Coronary artery (tissue), 2 donors: ENCODE measurements at places on chromosomes 6 and 20.

GRCh38 chr20:15220009-15220656 lies 882.7 kb upstream of the FLRT3 start:
- no peak for DNase-seq

- DNase-seq, result no peak
Measured at GRCh38 chr6:19501737-19502245, 335.4 kb upstream of the ID4 start.

DNA sequence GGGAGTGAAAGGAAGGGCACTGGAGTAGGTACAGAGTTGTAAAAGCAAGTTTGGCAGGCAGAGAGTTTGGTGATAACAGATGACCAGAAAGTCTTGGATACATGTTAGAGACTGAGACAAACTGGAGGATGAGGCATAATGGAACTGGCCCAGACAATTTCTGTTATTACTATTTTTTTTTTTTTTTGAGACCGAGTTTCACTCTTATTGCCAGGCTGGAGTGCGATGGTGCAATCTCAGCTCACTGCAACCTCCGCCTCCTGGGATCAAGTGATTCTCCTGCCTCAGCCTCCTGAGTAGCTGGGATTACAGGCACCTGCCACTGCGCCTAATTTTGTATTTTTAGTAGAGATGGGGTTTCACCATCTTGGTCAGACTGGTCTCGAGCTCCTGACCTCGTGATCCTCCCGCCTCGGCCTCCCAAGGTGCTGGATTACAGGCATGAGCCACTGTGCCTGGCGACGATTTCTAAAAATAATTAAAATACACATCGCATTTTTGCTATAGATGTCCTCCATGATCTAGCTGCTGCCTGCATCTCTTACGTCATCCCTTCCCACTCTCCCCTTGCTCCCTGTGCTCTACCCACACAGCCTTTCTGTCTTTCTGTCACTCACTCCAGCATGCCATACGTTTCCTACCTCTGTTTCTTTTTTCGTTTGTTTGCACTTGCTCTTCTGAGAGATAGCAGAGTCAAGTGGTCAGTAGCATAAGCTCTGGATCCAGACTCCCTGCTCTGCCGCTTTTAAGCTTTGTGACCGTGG lies 23.5 kb downstream of the MAPK14 start:
- DNase-seq, result no peak

DNA sequence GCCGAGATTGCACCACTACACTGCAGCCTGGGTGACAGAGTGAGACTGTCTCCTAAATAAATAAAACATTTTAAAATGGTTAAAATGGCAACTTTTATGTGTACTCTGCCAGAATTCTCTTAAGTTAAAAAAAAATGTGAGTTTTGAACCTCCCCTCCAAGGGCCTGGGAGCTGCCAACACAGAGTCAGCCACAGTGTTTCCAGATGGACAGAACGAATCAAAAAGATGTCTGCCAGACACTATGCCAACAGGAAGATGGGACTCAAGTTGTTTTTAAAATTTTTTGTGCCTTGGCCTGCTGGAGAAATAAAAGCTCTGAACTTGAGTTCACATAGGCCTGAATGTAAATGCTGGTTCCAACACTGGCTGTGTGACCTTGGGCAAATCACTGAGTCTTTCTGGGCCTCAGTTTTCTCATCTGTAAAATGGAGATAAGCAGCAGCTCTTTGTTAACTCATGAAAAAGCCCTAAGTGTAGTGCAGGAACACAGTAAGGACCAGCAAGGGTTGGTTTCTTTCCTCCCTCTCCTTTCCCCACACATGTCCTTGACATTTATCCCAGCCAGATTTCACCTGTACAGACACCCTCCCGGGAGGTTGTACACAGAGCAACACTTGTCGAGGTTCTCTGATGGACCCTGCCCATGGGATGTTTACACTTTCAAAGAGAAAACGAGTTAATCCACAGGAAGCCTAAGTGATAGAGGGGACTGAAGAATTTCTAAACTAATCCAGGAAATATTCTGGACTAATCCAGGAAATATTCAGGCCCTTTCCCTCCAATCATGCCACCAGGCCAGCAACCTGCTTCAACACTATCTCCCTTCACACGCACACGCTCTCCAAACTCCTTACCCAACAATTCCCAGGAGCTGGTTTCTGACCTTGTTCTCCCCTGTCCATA lies 35.0 kb downstream of the MRPL14 start:
- DNase-seq, result no peak

DNA sequence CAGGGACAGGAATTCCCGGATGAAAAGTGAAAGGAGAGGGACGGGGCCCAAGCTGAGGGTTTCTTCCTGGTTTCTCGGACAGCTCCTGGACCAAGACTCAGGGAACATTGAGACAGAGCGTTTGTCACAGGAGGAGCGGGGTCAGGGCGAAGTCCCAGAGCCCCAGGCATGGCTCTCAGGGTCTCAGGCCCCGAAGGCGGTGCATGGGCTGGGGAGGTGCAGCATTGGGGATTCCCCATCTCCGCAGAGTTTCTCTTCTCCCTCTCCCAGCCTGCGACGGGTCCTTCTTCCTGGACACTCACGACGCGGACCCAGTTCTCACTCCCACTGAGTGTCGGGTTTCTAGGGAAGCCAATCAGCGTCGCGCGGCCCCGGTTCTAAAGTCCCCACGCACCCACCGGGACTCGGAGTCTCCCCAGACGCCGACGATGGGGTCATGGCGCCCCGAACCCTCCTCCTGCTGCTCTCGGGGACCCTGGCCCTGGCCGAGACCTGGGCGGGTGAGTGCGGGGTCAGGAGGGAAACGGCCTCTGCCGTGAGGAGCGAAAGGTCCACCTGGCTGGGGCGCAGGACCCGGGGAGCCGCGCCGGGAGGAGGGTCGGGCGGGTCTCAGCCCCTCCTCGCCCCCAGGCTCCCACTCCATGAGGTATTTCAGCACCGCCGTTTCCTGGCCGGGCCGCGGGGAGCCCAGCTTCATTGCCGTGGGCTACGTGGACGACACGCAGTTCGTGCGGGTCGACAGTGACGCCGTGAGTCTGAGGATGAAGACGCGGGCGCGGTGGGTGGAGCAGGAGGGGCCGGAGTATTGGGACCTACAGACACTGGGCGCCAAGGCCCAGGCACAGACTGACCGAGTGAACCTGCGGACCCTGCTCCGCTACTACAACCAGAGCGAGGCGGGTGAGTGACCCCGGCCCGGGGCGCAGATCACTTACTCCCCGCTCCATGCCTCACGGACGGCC lies 54.6 kb upstream of the POLR1H start:
- DNase-seq, result no peak

DNA sequence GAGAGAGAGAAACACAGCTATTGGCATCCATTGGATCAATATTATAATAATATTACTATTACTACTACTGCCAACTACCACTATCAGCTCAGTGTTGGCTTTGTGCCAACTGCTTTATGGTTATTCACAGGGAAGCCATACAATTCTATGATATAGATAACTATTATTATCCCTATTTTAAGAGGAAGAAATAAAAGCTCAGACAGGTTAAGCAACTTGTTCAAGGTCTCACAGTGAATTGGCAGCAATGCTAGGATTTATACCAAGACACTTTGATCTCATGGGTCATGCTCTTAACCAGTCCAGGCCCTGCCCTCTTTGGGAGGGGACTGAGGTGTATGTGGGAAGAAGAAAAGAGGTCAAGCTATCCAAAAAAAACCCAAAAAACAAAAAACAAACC lies 82.0 kb upstream of the TRAF3IP2 start:
- DNase-seq, result no peak

DNA sequence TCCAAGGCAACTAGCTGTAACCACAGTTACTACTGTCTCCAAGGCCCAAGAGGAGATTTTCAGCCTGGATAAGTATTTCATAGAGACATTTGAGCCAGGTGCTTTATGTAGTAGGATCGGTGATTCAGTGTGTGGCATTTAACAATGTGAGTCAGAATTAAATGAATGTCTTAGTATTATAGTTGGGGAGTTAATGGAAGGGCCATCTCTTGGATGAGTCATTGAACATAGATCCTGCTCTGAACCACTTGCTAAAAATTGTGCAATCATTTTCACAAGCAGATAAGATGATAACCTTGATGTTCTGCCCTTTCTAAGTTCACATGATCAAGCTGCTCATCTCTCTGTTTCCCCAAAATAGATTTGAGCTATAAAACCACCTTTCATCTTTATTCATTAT lies 668.9 kb upstream of the CITED2 start:
- DNase-seq, result no peak

- no peak for DNase-seq
Measured at GRCh38 chr20:54680872-54681619, 205.7 kb downstream of the DOK5 start.

DNA sequence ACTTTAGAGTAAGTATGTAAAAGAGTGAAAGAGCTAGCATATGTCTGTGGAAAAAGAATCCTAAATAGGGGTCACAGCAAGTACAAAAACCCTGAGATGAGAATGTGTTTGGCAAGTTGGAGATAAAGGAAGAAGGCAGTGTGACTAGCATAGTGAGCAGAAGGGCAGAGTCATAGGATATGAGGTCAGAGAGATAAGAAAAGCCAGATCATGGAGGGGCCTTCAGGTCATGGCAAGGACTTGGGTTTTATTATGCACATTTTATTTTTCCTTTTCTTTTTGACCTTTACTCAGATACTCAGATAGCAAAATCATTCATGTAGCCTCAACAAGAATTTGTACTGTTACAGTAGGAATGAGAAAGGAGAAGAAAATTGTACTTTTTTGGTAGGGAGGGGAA lies 138.0 kb downstream of the GJA1 start:
- DNase-seq, result no peak

DNA sequence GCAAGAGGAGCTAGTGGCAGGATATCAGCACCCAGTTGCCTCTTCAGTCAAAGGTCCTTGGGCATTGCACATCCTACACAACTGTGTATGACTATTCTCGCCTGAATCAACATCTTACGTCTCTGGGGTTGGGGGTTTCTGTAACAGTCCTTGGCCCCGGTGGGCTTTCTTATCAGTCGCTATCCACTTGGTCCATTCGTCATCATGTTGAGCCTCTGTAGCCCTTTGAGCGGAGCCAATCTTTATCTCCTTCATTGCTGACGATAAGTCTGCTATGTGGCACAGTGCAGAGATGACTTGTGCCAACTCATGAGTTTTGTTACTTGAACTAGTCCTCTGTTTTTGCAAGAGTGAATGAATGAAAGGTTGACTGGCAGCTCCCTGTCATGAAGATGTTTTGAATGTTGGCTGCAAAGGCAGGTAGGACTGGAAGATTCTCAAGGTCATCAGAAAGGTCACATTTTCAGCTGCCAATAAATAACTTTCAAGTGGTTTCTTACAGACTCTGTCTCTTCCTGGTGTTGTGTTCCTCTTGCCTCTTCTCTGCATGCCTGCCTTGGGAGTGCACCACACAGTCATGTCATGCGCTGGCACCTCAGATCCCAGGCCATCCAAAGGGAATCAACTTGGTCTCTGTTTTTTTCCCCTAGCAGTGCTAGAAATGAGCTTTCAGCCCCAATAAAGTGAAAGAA lies 238.9 kb downstream of the SLC24A3 start:
- DNase-seq, result peak; percentile 21

DNA sequence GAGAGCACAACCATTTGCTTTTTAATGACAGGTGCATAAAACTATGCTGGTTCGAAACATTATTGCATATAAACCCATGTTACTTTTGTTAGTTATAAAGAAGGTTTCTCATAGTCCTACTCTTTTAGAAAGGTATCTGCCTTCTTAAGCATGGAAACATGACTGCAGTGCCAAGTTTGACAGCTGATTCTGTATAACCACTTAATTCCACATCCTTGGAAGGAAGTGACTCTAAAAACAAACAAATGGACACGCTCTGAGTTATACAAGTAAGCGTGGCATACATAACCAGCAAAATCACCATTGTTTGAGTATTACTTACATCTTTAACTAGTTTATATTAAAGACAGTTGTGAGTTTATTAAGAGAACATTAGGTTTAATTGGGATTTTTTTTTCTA lies 125.0 kb upstream of the HDGFL1 start:
- DNase-seq, result no peak

DNA sequence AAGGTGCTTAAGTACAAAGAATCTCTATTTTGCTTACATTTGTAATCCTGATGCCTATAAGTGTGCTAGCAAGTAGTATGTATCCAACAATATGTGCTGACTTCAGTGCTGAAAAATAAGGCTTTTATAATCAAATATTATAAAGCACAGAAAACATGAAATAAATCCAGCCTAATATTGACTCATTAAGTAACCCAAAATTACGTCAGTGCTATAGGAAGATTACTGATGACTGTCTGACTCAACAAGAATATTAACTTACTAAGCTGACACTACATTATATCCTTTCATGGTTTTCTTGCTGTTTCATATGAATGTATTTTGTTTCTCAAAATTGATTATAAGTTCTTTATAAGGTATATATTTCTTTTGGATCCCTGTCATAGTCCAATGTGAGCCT lies 76.1 kb downstream of the ME1 start:
- DNase-seq, result no peak
